AG09319 (cell line): ENCODE measurements at places on chromosomes 2 and 18.

GRCh38 chr2:165440367-165440766 lies 29.1 kb upstream of the CSRNP3 start:
- DNase-seq = peak; percentile 83

DNA sequence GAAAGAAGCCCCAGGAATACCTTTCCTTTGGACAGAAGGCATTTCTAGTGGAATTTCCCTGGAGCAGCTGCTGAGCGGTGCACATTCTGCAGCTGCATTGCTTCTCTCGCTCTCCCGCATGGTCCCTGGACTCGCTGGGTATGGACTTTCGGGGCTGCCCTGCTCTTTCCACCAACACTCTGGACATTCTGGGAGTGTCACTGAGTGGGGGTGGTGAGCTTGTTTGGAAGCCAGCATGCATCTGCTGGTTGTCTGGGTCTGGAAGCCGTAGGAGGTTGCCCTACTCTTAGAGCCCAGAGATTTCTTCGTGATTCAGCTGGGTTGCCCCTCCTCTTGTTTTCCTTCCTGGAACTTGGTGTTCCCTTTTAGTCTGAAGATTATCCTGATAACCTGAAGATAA lies 52.6 kb downstream of the TWIST2 start:
- no peak for DNase-seq

DNA sequence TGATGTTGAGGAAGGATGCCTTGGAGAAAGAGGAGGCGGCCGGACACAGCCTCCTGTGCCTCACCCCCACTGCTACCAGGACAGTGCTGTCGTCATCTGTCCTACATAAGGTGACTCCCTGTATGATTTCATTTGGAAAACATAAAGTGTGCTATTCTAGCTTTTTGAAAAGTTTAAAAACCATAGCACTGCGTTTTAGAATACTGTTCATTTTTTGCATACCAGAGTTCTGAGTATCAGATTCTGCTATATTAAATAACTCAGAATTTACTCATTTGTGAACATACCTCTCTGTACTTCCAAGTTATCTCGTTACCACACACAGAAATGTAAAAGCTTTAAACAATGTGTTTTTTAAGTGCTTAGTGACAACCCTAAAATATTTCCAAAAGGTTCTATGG lies 302.9 kb downstream of the LRRTM1 start:
- no peak for DNase-seq

- no peak for DNase-seq
Observed at GRCh38 chr18:36536426-36536825, 238.9 kb downstream of the FHOD3 start.

GRCh38 chr18:54359233-54359632 lies 1.5 kb downstream of the C18orf54 start:
- no peak for DNase-seq

- no peak for DNase-seq
Observed at GRCh38 chr2:230881840-230882239, 17.1 kb downstream of the ITM2C start.

DNA sequence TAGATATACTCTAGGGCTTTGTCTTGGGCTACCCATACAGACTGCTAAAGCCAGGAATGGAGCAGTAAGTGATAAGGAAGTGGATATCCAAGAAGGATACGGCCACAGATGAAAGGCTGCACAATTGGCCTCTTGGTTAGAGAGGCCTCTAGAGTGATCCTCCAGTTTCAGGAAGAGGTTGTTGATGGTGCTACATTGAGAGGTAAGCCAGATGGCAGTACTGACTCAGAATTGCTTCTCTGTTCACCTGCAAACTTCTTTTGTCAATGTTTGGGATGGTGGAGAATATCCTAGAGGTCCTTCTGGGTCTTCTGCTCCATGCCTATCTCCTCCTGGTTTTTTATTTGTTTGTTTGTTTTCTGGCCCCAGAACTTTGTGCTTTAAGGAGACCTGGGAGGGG lies 226.8 kb upstream of the LRRTM1 start:
- DNase-seq = no peak

- no peak for DNase-seq
Observed at GRCh38 chr18:35949090-35949489, 23.4 kb upstream of the RMP24 start.

DNA sequence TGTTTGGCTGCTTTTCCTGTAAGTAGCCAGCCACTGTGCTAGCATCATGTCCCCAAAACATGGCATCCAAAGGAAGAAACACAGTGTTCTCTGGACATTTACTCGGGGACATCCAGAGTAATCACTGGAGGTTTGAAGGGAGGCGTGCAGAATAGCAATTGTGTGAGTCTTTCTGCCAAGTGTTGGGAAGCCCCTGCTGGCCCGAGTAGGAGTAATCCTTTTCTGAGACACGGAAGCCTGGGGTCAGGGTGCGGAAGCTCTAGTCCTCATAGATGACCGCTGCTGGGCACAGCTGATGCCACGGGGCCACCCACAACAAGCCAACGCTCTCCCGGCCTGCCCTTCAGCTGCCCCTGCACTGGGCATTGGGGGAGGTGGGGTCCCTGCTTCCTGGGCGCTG lies 24.8 kb upstream of the HDAC4 start:
- DNase-seq = no peak

DNA sequence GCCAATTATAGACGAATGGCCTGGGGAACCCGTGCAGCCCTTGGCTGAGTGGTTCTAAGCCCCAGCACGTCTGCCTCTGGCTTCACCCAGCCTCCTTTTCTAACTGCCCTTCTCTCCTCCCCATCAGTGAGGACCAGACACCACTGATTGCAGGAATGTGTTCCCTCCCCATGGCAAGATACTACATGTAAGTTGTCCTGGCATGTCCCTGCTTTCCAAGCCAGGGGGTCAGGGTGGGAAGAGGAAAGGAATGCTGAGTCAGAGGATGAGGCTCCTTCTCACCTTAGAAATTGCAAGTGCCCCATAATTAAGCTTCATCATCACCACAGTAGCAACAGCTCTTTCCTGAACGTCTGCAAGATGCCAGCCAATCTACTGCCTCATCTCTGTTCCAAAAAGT lies 4.8 kb downstream of the IL1F10 start:
- DNase-seq = no peak

DNA sequence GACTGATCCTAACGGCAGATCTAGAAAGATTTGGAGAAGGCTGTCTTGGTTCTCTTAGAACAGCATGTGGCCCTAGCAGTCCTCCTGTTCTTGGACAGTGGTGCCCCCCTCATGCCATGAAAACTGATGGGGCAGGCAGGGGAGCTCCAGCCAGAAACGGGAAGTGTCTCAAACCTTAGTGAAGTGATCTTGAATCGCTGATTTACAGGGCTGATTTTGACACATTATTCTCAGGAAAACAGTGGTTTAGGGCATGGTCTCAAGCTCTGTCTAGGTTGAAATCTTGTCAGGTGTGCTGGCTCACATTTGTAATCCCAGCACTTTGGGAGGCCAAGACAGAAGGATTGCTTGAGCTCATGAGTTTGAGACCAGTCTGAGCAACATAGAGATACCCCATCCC lies 37.8 kb downstream of the SRSF7 start:
- DNase-seq = no peak

DNA sequence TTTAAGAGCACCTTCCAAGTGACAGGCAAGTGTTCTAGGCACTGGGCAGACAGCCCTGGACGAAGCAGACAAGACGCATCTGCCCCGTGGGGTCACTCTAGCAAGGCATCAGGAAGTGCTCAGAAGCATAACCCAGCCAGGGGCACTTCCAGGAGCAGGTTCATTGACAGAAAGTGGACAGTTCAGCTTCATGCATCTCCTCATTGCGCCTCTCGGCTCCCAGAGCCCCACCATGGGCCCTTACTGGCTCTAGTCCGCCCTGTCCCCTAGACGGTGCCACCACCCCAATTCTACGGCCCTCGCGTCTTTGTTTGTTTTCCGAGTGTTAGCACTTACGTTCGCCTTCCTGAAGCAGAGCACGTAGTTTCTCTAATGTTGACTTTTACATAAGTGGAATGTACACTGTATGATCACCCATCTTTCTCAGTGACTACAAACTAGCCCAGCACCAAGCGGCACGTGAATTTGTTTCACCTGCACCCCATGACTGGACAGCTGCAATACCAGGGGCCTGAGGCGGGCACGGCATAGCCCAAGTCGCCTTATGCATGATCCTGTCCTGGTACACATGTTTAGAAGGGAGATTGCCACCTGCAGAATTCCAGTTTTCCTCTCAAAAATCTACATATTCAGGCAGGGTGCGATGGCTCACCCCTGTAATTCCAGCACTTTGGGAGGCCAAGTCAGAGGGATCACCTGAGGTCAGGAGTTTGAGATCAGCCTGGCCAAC lies 33.2 kb downstream of the SNED1 start:
- no peak for DNase-seq

DNA sequence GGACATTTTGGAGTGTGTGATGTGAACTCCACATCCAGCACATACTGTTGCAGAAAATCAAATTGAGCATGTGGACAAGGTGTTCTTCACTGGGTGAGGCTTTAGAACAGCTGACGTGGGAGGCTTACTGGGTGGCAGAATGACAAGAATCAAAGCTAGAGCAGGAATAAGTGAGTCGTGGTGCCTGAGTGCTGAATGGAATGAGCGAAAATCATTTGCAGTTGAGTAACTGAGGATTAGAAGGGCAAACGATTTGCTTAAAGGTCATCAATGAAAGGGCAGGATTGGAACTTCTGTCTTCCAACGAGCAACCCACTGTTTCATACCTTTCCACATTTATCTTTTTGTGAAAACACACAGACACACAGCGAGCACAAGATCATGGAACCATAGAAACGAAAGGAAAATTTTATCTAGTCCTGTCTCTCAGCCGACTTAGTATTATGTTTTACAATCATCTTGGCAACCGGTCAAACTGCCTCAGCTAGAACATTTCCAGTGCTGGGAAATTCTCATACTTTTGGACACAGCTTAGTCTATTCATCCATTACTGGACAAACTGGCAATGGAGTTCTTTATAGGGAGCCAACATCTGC lies 7.2 kb upstream of the DAW1 start:
- DNase-seq = no peak

- peak; percentile 66 for DNase-seq
Observed at GRCh38 chr2:45993476-45993991, 303.7 kb upstream of the EPAS1 start.

GRCh38 chr2:236633219-236633570 lies 63.6 kb downstream of the ACKR3 start:
- DNase-seq = no peak

DNA sequence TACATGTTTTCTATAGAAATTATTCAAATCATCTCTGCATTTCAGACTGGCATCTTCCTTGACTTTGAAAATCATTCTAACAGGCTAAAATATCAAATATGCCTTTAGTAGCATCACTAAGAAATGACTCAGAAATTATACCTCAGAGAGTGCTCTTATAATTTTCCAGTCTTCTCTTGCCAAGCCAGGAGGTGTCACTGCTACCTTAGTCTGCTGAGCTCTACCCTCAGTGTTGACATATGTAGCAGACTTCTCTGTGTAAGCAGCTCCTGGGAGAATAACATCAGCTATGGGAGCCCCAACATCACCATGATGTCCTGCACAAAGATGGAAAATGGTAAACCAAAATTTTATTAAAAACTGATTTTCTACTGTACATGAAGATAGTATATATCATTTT lies 31.6 kb downstream of the NDUFS1 start:
- DNase-seq = no peak

- no peak for DNase-seq
Observed at GRCh38 chr2:96687711-96688640, 45.4 kb downstream of the FER1L5 start.

- DNase-seq = no peak
Observed at GRCh38 chr2:232420463-232421188, 14.0 kb downstream of the ALPG start.

DNA sequence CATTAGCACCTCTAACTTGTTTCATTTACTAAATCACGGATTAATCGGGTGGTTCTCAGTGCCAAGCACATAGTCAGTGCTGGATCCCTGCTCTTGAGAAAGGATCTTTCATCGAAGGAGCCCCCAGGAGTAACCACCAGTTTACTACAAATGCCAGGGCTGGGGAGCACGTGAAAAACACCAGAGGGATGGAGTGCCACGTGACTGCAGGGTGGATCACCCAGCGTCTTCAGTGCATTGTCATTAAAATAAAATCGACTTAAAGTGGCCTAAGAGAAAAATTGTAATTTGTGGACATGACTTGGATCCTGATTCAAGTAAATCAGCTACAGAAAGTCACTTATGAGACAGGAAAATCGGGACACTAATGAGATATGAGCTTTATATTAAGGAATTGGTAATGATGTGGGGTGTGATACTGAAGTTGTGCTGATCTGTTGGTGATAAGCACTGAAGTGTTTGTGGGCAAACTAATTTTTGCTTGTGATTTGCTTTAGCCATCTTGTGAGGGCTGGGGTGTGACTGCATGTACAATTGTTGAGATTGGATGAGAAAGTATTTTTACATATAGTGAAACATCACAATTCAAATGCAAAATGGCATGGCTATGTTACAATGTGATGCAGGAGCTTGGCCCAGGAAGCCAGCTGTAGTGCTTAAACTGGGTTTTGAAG lies 63.8 kb downstream of the NCK2 start:
- no peak for DNase-seq

DNA sequence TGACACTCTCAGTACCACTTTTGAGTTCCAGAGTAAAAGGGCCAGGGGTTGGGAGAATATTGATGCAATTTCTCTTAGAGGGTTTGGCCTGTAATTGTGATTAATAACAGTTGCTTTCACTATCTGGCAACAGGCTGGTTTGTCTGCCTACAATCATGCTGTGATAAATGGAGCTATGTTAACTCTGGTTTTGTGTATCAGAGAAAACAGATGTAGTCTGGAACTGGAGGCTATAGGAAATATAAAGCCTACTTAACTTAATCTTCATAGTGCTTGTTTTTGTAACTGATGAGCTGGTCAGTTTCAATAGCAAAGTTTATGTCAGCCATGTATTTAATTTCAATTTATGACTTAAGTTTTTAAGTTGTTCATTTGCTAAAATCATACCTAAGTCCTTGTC lies 138.0 kb downstream of the AGPS start:
- no peak for DNase-seq

GRCh38 chr2:237488901-237489860 lies 2.1 kb downstream of the MLPH start:
- no peak for DNase-seq

DNA sequence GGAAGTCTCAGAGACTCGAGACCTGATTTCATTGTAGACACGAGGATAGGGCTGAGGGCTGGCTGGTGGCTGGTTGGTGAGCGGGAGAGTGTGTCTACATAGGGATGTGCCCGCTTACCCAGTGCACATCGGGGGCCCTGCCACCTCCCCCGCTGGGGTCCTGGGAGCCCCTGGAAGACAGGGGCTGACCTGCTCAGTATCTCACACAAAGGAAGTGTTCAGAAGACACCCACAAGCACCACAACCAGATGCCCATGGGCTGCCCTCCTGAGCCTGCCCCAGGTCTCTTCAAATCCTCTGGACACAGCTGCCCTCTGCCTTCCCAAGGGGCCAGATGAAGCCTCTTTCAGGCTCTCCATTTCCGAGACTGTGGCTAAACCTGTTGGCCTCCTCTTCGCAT lies 43.1 kb downstream of the MYCN start:
- no peak for DNase-seq

DNA sequence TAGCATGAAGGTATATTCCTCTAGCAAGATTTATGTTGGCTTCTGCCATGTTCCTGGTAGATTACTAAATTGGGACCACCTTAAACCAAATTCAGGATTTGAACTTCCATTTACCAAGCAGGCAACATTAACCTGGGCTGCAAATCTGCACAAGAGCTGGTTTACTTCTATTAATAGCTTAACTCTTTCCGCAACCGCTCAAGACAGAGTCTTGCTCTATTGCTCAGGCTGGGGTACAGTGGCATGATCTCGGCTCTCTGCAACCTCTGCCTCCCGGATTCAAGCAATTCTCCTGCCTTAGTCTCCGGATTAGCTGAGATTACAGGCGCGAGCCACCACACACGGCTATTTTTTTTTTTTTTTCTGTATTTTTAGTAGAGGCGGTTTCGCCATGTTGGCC lies 8.4 kb downstream of the MARCHF7 start:
- no peak for DNase-seq

- DNase-seq = no peak
Observed at GRCh38 chr18:65124633-65125032, 626.2 kb upstream of the CDH7 start.
